ENCODE measurements at places on chromosomes 5 and 9.
A peak's percentile ranks its signal among the peaks of the same experiment; 100 is the strongest.

DNA sequence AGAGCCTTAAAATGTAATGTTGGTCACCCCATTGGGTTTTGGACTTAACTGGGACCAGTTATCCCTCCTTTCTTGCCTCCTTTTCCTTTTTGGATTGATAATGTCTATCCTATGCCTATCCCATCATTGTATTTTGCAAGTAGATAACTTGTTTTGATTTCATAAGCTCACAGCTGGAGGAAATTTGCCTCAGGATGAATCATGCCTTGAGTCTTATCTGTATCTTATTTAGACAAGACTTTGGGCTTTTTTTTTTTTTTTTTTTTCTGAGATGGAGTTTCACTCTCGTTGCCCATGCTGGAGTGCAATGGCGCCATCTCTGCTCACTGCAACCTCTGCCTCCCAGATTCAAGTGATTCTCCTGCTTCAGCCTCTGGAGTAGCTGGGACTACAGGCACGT is 443.3 kb downstream of the DNAH5 start:
- no peak overlapping the region for H3K4me3 ChIP-seq
- no peaks in the 10 kb centered on the region for H3K36me3 ChIP-seq
- no peak for DNase-seq

DNA sequence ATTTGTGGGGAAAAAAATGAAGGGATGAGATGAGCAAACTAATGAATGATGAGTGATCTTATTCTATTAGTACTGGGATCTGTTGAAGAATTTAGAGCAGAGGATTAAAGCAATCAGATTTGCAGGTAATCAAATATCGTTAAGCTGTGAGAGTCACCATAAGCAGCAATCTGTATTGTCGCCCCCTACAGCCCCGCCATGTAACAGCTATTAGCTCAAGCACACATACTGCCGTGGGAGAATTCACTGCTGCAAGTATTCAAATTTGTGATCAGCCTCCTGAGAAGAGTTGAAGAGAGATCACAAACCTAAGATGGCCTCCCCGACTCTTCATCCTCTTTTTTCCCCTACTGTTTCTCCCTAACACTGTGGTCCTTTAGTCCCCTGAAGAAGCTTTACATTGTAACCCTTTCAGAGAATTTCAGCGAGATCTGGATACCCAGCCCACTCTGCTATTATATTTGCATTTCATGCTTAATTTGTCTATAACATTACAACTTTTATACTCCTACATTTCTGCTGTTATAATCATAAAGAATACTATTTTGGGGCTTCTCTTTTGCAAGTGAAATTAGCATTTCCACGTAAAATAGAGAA is 28.5 kb upstream of the PHF24 start:
- H3K4me3 ChIP-seq: no peak overlapping the region
- no peak overlapping the region for H3K27ac ChIP-seq
- H3K36me3 ChIP-seq: no peaks in the 10 kb centered on the region
- H3K4me1 ChIP-seq: no peaks in the 10 kb centered on the region
- no peaks in the 10 kb centered on the region for H3K27me3 ChIP-seq

- peaks cover 11% of the 10 kb centered on the region for H3K4me1 ChIP-seq
- peak within 1 kb of the TSS; percentile 56 for H3K4me3 ChIP-seq
- no peaks in the 10 kb centered on the region for H3K36me3 ChIP-seq
- peak; percentile 88 for DNase-seq
Measured at GRCh38 chr9:74887041-74887980, at the start of gene TRPM6. Gene TRPM6, minus strand, starts transcription at chr9:74887921. Its CDS starts 65 bp downstream, at chr9:74887856.

DNA sequence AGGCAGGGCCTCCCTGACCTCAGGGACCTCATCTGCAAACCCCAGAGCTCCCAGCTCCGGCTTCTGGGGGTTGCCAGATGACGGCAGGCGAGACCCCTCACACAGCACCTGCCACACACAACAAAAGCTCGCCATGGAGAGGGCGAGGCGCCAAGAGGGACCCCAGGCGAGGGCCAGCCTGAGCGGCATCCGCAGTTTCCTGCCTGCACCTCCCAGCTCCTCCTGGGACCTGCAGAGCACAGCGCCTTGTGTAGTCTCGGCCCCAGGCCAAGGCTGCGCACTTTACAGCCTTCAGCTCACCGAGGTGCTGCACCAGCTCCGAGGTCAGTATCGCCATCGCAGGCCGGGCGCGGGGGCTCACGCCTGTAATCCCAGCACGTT is 82.4 kb upstream of the ADAMTS2 start:
- H3K4me3 ChIP-seq: no peak overlapping the region
- no peaks in the 10 kb centered on the region for H3K36me3 ChIP-seq
- no peak for DNase-seq
- H3K27ac ChIP-seq: no peak overlapping the region
- no peaks in the 10 kb centered on the region for H3K27me3 ChIP-seq

DNA sequence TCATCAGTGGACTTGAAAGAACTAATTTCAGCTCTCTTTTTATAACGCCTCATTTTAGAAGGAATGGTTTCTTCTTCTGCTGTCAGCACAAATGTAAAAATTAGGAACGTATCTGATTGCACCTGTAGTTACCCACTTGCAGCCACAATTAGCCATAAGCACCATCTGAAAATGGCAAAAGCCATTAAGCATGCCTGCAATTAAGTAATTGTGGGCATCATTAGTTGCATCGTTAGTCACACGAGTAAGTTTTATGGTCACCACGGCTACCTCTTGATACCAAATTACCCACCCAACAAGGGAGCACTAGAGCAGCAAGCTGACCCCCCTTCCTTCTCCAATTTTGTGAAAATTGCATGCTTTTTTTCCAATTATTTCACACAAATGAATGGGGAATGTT is 25.8 kb upstream of the SLC44A1 start:
- H3K36me3 ChIP-seq: no peaks in the 10 kb centered on the region
- no peak overlapping the region for H3K4me3 ChIP-seq
- H3K27ac ChIP-seq: no peak overlapping the region
- no peaks in the 10 kb centered on the region for H3K4me1 ChIP-seq
- H3K27me3 ChIP-seq: no peaks in the 10 kb centered on the region
- no peak for DNase-seq

DNA sequence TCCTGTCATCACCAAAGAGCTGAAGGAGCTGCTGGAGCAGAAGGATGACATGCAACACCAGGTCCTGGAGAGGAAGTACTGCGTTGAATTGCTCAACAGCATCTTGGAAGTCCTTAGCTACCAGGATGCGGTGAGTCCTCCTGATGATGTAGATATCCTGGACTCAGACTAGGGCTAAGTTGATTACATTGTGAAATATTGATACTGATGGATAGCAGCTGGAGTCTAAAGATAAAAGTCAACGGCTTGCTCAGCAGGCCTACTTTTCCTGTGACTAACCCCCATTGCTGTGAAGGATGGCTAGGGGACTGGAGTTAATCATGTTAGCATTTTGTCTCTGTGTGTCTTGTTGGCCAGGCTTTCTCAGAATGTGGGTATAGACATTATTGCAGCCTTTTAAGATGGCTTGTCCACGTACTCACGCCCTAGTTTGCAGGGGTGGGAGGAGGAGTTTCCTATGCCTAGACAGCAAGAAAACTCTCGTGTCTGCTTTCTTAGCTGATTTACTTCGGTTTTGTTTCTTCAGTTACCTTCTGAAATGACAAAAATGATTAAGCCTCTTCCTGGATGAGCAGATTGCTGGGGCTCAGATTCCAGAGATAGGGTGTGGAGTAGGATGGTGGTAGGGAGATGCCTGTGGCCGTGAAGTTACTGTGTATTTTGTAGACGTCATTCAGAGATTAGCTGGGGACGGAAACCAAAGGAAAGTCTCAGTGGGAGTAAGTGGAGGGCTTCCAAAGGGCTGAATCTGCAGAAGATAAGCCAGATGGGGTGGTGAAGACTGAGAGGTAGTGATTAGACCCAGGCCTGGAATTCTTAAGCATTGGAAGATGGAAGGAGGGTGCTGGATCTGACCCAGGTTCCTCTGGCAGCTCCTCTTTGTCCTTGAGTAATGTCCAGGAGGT is 166.3 kb downstream of the DOCK2 start:
- H3K4me3 ChIP-seq: no peak overlapping the region
- H3K27me3 ChIP-seq: no peaks in the 10 kb centered on the region
- no peaks in the 10 kb centered on the region for H3K4me1 ChIP-seq
- no peak overlapping the region for H3K27ac ChIP-seq

DNA sequence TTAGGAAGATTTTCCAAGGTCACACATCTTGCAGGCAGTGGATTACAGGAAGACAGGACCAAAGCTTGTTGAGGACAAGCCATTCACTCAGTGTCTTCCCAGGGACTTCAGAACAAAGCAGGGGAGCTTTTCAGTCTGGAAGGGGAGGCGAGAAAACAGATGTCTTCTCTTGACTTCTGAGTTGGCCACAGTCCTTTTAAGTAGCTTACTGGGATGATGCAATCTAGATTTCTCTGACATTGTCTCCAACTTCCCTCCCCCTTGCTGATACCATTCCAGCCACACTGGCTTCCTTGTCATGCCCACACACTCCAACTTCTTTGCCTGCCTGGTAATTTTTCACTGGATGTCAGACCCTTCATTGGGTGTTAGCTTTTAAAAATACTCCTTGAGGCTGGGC is 174.2 kb upstream of the TBC1D2 start:
- no peaks in the 10 kb centered on the region for H3K27me3 ChIP-seq
- no peak for DNase-seq
- no peaks in the 10 kb centered on the region for H3K4me1 ChIP-seq
- H3K4me3 ChIP-seq: no peak overlapping the region

DNA sequence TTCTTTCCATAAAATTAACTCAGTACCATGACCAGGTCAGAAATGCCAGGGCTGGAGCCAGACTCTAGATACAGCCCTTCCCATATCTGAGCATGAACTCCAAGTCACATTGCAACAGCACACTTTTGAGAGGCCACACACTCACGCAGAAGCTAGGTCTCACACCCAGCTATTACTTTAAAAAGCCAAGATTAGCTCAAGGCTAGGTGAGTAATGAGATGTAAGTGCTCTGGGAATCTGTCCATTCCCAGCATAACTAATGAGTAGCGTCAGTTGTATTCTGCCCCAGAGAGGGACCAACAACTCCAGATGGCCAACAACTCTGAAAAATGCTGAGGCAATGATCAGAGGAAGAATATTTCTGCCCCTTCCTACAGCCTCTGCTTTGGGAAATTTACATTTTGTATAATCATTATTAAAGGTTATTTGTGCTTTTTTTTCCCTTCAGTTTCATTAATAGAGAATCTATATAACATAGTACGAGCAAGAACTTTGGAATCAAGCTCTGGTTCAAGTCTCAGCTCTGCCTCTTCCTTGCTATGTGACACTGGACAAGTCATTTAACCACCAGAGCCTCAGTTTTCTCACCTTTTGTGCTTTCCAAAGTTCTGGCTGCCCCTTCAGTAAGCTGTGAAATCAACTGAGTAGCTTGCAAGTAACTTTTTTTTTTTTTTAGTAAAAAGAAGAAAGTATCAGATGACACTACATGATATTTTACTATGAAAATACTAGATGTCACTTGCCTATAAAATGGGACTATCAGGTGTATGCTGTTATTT is 118.3 kb downstream of the NR6A1 start:
- no peaks in the 10 kb centered on the region for H3K36me3 ChIP-seq
- H3K4me3 ChIP-seq: no peak overlapping the region
- no peaks in the 10 kb centered on the region for H3K27me3 ChIP-seq

GRCh38 chr9:86219606-86220005 is 39.9 kb downstream of the C9orf153 start:
- no peak overlapping the region for H3K27ac ChIP-seq
- no peak overlapping the region for H3K4me3 ChIP-seq
- no peak for DNase-seq
- H3K27me3 ChIP-seq: no peaks in the 10 kb centered on the region
- H3K4me1 ChIP-seq: no peaks in the 10 kb centered on the region

GRCh38 chr9:121658166-121658565 is 6.7 kb downstream of the DAB2IP start:
- no peak overlapping the region for H3K27ac ChIP-seq
- H3K27me3 ChIP-seq: no peaks in the 10 kb centered on the region
- no peak for DNase-seq
- H3K36me3 ChIP-seq: no peaks in the 10 kb centered on the region
